ENCODE measurements at places on chromosomes 3 and 15. TPM values are rescaled to one million over a fixed set of nuclear protein-coding genes. Genes with fewer than 3 reads are reported as not detected.

DNA sequence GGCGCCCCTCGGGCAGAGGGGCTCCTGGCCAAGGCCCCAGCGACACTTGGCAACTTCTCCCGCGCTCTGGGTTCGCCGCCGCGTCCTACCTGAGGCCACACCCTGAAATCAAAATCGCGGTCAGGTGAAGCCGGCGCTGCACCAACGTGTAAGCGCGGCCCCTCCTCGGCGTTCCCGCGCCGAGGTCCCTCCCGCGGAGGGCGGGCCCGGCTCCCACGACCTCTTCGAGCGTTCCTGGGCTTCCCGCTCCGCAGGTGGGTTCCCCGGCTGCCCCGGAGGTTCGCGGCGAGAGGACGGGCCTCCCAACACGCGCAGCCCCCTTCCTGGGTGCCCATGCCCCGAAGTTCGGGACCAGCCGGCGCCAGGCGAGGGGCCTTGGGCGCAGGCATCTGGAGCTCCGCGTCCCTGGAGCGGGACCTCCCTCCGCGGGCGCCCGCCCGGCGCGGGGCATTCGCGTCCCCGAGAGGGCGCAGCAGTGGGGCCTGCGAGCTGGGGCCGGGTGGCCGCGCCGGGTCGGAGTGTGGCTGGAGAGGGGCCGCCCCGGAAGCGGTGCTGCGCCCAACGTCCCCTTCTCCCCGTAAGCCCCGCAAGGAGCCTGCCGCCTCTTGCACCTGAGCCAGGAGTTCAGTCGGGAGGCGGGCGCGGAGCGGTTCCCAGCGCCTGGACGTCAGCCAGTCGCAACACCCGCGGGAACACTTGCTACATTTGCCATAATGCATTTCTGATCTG, 13.7 kb downstream of the PAK6 start:
- no peaks in the 10 kb centered on the region for H3K27me3 ChIP-seq
- no peak for DNase-seq
- H3K4me1 ChIP-seq, result peaks cover 26% of the 10 kb centered on the region
- peak overlapping the region; percentile 68 for H3K4me3 ChIP-seq

DNA sequence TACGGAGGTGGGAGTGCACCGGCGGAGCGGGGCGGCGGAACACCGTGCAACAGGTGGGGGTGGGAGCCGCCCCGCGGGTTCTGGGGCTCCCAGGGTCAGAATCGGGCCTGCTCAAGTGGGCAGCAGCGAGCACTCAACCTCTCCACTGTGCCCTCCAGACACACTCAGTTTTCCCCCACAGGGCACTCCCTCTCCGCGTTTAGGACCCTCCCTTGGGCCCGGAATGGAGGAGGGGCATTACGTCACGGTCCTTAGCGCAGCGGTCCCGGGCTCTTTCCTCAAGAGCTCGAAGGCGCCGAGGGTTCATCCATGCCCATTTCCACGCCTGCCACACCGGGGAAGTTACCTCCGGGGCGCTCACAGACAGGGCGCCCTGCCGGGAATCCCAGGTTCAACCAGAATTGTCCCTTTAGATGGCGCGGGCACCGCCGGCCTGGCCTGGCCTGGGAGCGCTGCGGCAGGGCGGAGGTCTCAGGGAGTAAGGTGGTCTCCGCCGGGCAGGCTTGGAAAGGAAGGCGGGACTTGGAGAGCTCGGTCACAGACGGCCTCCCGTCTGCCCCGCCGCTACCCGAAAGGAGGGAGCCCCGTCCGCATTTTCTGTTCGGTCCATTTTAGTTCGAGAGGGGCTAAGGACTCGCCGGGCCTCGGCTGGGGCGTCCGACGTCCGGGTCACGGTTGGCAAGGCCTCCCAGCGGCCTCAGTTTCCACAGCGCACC, 5.1 kb downstream of the RNU6-1 start:
- no peak for DNase-seq
- no peak overlapping the region for H3K27ac ChIP-seq
- no peaks in the 10 kb centered on the region for H3K27me3 ChIP-seq
- H3K4me3 ChIP-seq, result no peak overlapping the region

GRCh38 chr3:194875581-194876402, 190.1 kb downstream of the FAM43A start:
- peaks cover 34% of the 10 kb centered on the region for H3K4me1 ChIP-seq
- no peak overlapping the region for H3K4me3 ChIP-seq
- DNase-seq, result no peak

GRCh38 chr3:5093731-5094130, 28.4 kb upstream of the ARL8B start:
- H3K4me3 ChIP-seq, result no peak overlapping the region
- H3K27me3 ChIP-seq, result no peaks in the 10 kb centered on the region
- H3K4me1 ChIP-seq, result no peaks in the 10 kb centered on the region
- no peak overlapping the region for H3K27ac ChIP-seq
- no peak for DNase-seq

DNA sequence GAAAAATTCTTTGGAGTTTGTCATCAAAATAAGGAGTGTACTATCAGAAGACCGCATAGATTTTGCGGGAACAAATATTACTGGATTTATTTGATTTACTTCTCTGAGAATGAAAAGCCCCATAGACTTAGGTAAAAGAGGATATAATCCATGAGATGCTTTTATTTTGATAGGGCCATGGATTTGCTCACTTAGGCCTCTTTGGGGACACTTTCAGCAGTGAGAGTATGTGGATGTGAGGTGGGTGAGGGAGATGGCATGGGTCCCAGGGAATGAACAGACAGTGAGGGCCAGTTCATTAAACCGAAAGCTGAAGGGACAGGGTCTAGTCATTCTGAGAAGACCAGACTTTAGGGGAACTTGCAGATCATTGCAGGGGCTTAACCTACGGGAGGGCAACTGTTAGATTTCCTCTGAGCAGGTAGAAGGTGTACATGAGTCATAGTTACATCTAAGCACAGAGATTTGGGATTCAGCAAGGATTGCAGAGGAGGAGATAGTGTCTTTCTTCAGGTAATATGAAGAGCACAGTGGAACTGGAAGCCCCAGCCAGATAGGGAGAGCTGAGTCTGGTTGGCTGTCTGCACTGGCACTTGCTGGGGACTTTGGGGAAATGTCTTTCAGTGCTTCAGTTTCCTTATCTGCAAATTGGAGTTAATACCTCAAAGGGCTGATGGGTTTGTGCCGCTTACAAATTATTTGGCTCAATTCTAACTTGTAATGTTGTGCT, 30.8 kb downstream of the SH3GL3 start:
- no peak overlapping the region for H3K27ac ChIP-seq
- H3K36me3 ChIP-seq, result no peaks in the 10 kb centered on the region
- H3K4me1 ChIP-seq, result no peaks in the 10 kb centered on the region
- no peak overlapping the region for H3K4me3 ChIP-seq
- no peak for DNase-seq
- H3K27me3 ChIP-seq, result no peaks in the 10 kb centered on the region

DNA sequence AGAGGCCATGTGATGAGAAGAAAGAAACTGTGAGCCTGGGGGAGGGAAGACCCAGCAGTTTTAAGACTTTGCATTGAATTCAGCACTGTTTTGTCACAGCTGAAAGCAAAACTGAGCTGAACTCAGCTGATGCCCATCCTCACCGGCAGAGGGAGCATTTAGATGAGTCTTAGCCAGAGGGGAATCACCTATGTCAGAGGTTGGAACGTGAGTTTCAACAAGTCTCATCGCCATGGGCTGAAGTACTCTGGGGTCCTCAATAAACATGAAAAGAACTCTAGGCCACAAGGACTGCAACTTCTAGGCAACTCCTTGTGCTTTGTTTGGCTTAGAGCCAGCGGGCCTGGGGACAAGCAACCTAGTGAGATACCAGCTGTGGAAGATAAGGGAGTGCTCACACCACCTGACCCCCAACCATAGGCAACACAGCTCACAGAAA, 324.5 kb downstream of the TBL1XR1 start:
- no peaks in the 10 kb centered on the region for H3K36me3 ChIP-seq
- DNase-seq, result peak; percentile 58
- no peaks in the 10 kb centered on the region for H3K27me3 ChIP-seq
- H3K4me1 ChIP-seq, result no peaks in the 10 kb centered on the region
- no peak overlapping the region for H3K27ac ChIP-seq

DNA sequence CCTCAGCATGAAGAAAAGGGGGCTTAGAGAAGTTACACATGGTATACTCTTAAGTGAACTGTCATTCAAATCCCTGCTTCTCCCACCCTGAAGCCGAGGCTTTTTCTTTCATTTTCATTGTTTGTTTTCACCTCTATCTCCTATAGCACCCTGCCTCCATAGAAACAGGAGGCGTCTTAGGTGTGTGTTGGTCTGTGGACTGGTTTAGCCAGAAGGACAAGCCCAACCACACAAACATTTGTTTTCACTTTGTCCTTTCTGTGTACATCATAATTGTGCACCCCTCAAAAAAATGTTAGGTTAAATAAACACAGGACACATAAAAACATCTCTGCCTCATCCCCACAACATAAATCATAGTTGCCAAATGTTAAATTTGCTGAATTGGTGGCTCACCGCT, 73.3 kb upstream of the UBE2E2 start:
- H3K4me3 ChIP-seq, result peak overlapping the region; percentile 45
- H3K4me1 ChIP-seq, result peaks cover 25% of the 10 kb centered on the region
- peak; percentile 89 for DNase-seq

The GPR15 gene
- total RNA-seq, result not detected

GRCh38 chr15:63203451-63204090, 14.2 kb downstream of the RAB8B start:
- H3K27ac ChIP-seq, result no peak overlapping the region
- no peak overlapping the region for H3K4me3 ChIP-seq
- peaks cover 35% of the 10 kb centered on the region for H3K4me1 ChIP-seq
- DNase-seq, result no peak
- H3K36me3 ChIP-seq, result no peaks in the 10 kb centered on the region
- H3K27me3 ChIP-seq, result no peaks in the 10 kb centered on the region

DNA sequence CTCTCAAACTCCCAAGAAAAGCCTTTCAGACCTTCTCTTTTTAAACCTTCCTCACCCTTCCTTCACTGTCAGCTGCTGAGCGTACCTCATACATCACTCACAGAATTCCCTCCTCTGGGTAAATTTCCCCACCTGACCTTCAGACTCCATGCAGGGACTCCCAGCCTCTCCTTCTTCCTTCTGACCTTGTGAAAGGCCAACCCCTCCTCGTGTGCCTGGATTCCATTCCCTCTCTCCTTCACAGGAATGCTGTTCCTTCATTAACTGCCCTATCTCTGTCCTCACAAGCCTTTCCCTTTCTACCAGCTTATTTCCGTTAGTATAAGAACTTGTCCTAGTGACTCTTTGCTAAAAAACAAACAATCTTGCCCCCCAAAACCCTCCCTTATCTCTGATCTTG, 69.7 kb upstream of the MME start:
- H3K27me3 ChIP-seq, result no peaks in the 10 kb centered on the region
- H3K36me3 ChIP-seq, result no peaks in the 10 kb centered on the region
- H3K4me1 ChIP-seq, result no peaks in the 10 kb centered on the region
- H3K4me3 ChIP-seq, result no peak overlapping the region

Measured in PC-9 (cell line).